ENCODE measurements at places on chromosomes 3 and 15.
A peak's percentile ranks its signal among the peaks of the same experiment; 100 is the strongest.

GRCh38 chr3:140391061-140391460, 286.8 kb upstream of the TRIM42 start:
- no peak for DNase-seq

GRCh38 chr3:193140381-193140780, 100.6 kb upstream of the PLAAT1 start:
- no peak for DNase-seq

- no peak for DNase-seq
Measured at GRCh38 chr3:53154881-53155285, 6.1 kb upstream of the PRKCD start.

DNA sequence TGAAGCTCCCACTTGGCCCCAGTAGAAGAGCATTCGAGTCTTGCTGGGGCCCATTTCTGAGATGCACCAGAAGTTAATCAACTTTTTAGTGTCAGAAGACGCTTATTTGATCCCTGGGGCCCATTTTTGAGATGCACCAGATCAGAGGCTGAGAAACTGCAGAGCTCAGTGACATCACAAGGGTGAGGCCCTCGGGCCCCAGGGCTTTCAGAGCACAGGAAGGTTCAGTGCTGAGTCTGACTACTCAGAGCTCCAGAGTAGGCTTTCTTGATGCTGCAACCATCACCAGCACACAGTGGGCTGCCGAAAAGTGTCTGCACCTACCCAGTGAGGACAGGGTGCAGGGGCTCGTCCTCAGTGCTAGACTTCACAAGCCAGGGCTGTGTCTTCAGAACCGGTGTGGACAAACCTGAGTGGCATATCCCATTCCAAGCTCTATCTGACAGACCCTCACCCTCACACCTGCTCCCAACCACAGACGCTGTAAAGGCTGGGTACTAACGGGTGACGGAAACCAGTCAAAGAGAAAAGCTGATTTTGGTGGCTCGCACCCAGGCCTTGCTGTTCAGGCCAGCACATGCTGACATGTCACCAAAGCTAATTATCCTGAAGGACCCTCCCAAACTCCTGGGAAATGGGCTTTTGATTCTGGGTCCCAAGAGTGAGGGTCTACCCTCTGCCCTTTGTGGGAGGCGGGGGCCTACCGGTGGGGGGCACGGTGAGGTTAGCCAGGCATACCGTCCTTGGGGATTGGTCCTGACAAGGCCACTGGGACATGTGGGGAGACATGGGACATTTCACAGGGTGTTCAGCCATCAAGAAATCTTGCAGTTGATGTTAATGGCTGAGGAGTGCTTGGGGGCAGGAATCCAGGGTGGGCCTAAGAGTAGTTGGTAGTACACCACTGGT, 83.0 kb downstream of the PDCD6IP start:
- DNase-seq = no peak

DNA sequence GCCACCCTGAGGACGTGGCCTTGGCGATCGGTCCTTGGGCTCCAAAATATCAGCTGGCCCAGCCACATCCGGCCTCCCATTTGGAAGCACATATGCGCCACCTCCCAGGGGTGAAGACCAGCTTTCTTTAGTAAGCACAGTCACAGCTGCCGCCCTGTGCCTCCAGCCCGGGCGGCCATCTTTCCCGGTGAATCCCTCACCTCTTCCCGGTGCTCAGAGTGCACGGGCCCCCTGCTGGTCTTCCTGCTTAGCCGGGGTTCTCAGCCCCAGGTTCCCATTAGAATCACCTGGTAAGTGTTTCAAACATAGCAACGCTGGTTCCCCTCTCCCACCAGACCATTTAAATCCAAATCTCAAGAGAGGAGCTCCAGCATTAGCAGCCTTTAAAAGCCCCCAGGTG, 232.2 kb downstream of the VPS13C start:
- DNase-seq = no peak

- no peak for DNase-seq
Measured at GRCh38 chr15:67118808-67119207, 53.4 kb downstream of the SMAD3 start.

- DNase-seq = no peak
Measured at GRCh38 chr3:70824078-70824477, 511.6 kb upstream of the MDFIC2 start.

- DNase-seq = no peak
Measured at GRCh38 chr15:60057554-60057953, 53.4 kb downstream of the FOXB1 start.

DNA sequence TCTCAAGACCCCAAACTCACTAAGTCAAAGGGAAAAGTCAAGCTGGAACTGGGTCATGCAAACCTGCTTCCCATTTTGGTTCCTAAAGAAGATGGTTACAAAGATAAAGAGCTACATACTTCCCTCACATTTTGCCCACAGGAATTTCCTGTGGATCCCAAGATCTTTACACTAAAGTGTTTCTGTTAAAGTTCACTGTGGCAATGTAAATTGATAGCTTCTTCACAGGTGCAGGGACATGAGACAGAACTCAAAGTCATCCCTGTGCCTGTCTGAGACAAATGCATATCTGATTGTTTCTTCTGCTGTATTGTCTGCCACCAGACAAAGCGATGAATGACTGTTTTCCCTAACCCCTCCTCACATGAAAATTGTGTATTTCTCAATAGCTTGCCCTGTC, 567.8 kb downstream of the ZIC1 start:
- DNase-seq = no peak

DNA sequence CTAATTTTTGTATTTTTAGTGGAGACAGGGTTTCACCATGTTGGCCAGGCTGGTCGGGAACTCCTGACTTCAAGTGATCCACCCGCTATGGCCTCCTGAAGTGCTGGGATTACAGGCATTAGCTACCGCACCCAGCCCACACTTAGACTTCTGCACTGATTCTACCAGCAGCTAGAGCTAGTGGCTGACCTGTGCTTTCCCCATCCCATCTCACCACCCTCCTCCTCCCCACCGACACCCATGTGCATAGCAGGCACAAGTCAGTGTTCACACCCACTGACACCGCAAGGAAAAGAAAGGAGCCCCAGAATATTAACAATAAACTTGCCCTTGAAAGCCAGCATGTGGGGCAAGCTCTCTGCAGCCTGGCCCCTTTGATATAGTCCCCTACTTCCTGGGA, 11.2 kb upstream of the ABTB1 start:
- no peak for DNase-seq

- DNase-seq = peak; percentile 69
Measured at GRCh38 chr3:122921791-122922651, 105.5 kb downstream of the SEMA5B start.

DNA sequence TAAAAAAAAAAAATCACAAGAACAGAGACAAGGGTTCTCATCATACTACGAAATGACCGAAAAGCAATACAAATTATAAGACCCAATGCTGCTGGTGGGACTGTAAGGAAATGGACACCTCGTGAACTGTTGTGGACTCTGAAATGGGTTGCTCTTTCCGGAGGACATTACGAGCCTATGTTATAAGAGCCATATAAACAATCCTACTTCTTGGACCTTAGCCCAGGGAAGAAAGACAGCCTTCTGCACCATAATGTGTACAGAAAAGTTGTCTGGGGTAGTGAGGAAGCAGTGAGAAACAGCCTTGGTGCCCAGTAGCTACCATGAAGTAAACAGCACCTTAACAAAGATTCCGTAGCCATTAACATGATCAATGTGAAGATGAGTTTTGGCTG, 2.7 kb downstream of the SLC22A14 start:
- DNase-seq = no peak

DNA sequence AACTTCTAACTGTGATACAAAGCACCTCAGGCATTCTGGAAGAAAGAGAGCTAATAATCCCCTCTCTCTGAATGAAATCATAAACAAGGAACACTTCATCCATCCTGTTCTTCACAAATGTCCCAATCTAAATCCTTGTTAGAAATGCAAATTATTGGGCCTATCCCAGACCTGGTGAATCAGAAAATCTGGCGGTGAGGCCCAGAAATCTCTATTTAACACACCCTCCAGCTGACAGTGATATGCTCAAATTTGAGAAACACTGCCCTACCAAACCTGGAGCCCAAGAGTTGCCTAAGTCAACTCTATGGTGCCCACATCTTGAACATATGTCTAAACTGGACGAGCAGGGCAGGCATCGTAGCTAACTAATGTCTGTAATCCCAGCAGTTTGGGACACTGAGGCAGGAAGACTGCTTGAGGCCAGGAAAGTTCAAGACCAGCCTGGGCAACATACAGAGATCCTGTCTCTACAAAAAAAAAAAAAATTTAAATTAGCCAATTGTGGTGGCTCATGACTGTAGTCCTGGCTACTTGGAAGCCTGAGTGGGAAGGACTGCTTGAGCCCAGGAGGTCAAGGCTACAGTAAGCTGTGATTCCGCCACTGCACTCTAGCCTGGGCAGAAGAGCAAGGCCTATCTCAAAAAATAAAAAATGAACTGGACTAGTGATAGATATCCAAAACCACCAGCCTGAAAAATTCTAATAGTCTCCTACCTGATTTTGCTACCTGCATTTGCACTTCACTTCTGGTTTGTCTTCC, 23.1 kb downstream of the SCAP start:
- no peak for DNase-seq

DNA sequence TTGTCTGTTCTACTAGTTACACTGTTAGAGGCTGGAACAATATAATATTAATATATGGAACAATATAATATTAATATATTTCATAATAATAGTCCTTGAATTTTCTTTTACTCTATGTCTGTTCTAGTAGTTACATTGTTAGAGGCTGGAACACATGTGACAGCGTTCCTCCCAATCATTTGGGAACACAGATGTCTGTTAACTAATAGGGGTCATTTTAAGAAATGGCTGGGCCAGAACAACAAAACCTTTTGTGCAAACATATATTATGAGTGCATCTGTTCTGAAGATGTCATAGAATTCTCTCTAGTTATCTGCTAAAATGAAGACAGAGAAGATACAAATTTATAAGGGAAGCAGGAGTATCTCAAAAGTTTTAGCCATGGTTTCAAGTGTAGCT, 114.0 kb upstream of the PDZRN3 start:
- DNase-seq = no peak

GRCh38 chr3:170278627-170279026, 56.4 kb downstream of the PRKCI start:
- no peak for DNase-seq

GRCh38 chr3:111884411-111885018, 25.4 kb downstream of the PHLDB2 start:
- DNase-seq = no peak

DNA sequence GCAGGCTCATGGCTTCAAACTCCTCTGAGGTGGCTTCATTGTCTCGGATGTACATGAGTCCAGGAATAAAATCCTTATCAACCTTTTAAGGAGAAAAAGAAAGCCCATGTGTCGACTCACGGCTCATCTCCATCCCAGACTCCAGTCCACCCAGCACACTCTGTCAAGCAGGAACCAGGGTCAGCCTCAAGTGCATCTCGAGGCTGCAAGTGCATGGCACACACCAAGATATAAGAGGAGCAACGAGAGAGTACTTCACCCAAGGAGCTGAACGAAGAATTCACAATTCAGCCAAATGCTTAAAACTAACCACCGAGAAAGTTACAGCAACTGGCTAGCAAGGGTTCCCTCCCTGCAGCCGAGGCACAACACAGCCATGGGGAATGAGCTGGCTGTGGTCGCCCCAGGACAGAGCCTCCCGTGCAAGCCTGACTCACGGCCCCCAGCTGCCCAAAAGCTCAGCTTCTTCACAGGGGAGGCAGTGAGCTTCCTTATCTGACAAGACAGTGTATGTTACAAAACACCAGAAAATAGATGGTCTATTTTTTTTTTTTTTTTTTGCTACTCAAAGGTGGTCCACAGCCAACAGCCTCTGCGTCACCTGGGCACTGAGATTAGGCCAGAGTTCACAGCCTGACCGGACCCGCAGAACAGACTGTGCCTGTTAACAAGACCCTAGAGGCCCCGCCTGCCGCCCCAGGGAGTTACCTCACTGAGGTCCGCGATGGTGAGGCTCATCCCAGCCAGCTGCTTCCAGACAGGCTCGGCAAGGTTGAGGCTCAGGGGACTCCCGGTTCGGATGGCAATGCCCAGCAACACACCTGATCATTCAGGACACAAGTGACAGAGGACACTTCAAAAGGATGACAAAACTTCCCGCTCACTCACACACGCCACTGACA, 15.9 kb upstream of the OCA2 start:
- no peak for DNase-seq

GRCh38 chr3:43856351-43856750, 165.6 kb downstream of the ABHD5 start:
- no peak for DNase-seq

- no peak for DNase-seq
Measured at GRCh38 chr15:80099241-80099640, 39.8 kb downstream of the ZFAND6 start.

- no peak for DNase-seq
Measured at GRCh38 chr3:40242216-40242615, 67.3 kb upstream of the EIF1B start.
